ENCODE measurements at places on chromosomes 4 and X.

DNA sequence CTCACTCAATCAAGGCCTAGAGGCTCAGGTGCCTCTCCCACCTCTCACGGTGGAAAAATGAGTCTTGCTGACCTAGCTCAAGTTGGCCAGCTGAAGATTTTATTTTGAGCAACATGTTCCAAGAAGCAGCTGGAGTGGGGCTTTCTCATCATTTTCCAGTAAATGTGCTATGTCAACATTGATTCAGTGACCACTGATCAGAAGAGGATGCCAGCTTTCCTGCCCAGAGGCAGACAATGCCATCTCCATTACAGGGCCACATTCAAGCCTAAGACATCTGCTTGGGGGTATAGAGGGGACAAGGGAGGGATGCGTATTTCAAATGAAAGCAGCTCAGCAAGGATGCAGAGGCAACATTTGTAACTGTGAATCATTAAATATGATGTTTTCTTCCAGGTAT is 3.0 kb downstream of the MEPE start:
- DNase-seq, result no peak

DNA sequence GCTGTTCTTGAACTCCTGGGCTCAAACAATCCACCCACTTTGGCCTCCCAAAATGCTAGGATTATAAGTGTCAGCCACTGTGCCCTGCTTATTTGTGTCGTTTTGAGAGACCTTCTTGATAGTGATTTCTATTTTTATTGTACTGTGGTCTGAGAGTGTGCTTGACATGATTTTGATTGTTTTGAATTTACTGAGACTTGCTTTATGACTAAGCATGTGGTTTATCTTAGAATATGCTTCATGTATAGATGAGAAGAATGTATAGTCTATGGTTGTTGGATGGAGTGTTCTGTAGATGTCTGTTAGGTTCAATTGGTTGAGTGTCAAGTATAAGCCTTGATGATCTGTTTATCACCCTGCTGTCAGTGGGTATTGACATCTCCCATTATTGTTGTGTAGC is 789.3 kb downstream of the IL1RAPL1 start:
- no peak for DNase-seq

DNA sequence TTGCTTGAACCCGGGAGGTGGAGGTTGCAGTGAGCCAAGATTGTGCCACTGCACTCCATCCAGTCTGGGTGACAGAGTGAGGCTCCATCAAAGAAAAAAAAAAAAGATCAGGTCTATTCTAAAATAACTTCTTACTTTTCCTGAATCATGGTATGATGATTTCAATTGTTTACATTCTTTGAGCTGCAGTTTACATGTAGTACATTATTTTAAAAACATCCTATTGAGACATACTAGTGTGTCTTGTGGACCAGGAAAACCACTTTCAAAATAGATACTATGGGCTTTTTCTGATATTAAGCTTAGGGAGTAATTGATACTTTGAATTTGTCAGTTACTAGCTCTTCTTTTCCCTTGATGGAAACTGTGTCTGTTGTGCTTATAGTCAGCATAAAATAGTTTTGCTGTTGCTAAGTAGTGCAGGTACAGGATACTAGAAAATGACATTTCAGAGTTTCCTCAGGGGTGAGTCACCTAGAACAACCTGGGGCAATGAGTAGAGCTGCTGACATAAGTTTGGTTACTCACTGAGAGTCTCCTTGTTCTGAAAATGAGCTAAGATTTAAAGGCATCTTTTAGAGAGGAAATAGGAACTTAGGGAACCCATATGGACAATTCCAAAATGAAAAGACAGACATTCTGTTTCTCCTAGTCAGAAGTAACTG is 53.2 kb upstream of the C4orf54 start:
- peak; percentile 92 for DNase-seq

DNA sequence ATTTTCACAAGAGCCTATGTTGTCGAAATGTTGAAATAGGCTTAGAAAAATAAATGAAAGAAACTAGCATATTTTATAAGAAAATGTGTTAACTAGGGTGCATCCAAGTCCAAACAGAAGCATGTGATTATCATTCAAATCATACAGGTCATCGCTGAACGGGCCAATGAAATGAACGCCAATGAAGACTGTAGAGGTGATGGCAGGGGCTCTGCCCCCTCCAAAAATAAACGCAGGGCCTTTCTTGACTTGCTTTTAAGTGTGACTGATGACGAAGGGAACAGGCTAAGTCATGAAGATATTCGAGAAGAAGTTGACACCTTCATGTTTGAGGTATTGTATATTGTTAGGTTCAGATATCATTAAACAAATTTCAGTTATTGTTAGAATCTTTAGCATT is 9.6 kb downstream of the CYP4V2 start:
- no peak for DNase-seq

DNA sequence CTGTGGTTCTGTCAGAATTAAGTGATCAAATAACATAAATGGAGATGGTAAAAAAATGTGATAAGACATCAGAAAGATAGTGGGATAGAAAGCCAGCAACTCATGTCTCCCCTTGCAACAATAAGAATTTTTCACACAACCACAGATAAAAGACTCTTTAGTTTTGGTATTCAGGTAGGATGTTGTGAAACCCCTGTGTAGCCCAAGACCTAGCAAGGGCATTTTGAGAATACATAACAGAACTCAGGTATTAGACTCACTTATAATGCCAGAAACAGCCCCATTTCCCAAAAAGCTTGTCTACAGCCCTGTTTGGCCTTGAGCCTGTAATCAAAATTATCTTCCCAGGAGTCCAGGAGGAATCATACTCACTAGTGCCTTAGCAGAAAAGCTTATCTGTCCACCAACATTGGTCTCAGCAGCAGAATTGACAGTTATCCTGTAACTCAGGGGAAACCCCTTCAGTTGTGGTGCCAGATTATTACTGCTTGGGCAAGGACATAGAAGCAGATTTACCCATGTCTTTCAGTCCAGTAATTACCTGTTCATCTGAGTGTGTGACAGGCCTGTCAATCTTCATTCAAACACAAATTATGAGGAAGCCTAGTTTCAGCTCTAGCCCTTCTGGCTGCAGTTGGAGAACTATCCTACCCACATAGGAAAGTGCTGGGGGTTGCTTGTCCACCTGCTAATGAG is 41.0 kb upstream of the UGT2B17 start:
- DNase-seq, result no peak

DNA sequence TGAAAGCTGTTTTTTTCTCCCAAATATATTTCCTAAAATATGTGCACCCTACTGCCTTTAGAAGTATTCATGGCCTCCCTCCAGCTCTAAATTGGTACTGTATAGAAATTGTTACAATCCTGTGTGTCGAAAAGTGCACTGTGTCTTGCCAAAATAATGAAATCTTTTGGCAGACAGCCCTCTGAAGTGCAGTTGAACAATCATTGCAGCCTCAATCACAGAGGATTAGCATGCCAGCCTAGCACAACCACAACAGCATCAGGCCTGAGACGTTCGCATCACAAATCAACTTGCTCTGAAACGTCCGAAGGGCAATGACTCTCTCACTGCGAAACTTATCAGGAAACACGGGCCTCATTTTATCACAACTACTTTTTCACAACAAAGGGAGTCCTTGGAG is 99.0 kb downstream of the ANOS1 start:
- no peak for DNase-seq
